ENCODE measurements at places on chromosomes 11 and 22.
A peak's percentile ranks its signal among the peaks of the same experiment; 100 is the strongest.

- DNase-seq = peak; percentile 90
Observed at GRCh38 chr22:26483439-26484359, at the start of the genes HPS4 and SRRD. Gene HPS4, minus strand, starts transcription at chr22:26483783. Its CDS starts 2,021 bp downstream, at chr22:26481762. Gene SRRD, plus strand, starts transcription at chr22:26483877. Its CDS starts 14 bp downstream, at chr22:26483891.

GRCh38 chr11:76175783-76176182 is 30.5 kb downstream of the WNT11 start:
- no peak for DNase-seq

DNA sequence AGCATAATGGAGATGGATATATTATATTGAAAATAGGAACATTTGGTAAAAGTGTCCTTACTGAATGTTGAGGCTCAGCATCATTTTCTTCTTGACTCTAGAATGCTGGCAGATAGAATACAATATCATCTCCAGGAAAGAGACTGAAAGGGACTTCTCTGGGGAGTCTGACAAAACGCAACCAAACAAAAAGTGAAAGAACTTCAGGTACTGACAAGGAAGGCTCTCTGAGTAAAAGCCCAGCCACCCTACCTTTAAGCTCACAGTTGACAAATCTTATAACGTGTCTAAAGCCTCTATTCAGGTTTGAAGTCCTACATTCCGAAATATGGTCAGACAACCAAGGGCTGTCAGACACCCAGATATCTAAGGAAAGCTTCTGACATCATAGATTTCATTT is 590.8 kb downstream of the SOX6 start:
- DNase-seq = no peak

- DNase-seq = no peak
Observed at GRCh38 chr11:74989260-74989638, 516 bp downstream of the NEU3 start.

DNA sequence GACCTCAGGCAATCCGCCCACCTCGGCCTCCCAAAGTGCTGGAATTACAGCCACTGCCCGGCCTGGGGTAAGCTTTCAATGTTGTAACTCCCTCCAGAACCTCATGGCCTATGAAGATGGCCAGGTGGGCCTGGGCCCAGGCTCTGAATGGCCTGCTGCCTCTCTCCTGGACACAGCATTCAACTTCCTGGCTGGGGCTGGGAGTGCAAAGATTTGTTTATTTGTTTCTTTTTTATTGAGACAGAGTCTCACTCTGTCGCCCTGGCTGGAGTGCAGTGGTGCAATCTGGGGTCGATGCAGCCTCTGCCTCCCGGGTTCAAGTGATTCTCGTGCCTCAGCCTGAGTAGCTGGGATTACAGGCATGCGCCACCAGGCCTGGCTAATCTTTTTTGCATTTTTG is 513 bp upstream of the TSGA10IP start:
- DNase-seq = no peak

DNA sequence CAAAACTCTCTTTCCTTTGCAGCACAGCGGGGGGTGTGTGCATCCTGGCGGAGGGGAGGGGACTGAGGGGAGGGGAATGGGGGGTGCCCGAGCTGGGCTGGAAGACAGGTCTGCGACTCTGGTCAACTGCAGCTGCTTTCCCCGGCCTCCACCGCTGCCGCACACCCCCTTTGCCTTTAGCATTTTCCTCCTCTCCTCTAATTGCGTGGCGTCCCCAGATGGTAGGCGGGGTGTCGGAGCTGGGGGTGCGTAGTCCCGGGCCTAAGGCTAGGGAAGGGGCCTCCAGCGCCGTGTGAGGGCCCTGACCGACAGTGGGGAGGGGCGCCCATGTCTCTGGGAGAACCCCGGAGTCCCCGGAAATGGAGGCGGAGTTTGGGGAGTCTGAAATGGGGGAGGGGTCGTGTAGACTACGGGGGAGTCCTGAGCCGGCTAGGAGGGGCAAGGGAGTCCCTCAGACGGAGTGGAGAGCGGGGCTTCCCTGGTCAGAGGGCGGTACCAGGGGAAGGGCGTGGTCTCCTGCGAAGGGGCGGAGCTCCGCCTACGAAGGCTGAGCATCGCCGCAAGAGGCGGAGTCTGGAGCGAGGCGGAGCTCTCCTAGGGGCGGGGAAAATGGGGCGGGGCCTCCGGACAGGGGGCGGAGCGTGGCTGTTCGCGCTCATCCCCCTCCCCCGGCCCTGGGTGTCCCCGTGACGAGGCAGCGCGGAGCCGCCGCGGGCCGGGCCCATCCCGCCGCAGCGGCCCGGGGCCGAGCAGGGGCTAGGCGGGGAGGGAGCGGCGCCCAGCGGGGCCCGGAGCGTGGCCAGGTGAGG is at the start of gene PELI3:
PELI3 (plus strand) TSS at position 681 of the 809 bp plus-strand sequence. CDS start 1,224 bp downstream, outside the sequence.
- peak; percentile 82 for DNase-seq

GRCh38 chr22:42880815-42881214 is 23.7 kb upstream of the ARFGAP3 start:
- DNase-seq = no peak

DNA sequence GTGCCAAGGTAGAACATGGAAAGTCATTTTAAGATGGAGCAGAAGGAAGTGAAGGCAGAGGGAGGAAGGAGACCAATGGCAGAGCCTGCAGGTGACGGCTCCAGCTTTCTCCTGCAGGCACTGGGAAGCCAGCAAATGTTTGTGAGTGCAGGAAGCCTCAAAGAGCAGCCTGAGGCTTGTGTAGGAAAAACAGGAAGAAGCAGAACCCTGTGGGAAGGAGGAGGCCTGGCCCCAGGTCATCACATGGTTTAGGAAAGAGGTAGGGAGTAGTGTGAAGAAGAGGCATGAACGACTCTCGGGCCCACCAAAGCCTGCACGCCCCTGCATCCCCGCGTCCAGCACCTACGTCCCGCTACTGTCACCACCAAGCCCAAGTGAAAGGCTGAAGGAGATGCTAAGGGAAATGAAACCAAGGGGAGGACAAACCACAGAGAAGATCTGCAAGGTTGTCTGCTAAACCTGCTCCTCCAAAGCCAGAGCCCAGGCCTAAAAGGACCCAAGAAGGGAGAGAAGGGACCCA is 151.5 kb downstream of the CHST1 start:
- DNase-seq = no peak

DNA sequence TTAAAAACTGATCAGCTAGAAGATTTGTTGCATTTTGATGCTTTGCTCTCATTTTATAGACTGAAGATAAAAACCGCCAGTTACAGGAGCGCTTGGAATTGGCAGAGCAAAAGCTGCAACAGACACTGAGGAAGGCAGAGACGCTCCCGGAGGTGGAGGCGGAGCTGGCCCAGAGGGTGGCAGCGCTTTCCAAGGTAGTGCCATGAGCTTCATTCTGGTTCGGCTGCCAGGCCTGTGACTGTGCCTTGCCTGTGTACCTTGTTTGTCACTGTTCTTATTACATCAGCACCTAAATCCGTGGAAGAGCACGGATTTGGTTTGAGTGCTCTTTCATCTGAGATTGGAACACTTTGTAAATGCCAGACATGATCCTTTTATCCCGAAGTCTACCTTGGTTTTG is 61.4 kb downstream of the PPFIA1 start:
- no peak for DNase-seq

DNA sequence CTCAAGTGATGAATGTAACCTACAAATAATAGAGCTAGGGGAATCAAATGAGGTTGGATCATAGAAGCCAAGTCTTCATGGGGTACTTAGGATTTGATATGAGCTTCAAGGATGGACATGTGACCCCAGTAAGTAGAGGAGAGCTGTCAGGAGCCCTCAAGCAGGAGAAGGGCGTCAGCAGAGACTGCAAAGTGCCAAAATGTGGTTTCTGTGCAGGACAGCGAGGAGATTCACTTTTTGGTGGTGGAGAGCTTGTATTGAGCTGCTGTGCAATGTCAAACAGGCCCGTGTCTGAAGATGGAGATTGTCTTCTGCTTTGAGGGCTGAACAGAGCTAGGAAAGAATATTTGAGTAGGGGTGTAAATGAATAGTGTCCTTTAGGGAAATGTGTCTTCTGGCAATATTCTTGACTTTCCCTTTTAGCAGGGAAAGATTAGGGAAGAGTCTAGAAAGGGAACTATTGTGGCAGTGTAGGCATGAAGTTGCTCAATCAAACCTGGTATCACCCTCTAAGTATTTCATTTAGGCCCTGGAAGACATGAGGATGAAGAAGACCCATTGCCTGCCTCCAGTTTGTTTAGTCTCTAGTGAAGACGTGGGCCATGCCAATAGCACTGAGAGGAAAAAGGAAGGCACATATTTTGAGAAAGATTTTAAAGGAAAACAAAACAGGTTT is 31.2 kb upstream of the SORL1-AS1 start:
- DNase-seq = no peak

- DNase-seq = peak; percentile 70
Observed at GRCh38 chr11:118996926-118997626, 862 bp upstream of the CENATAC start.

DNA sequence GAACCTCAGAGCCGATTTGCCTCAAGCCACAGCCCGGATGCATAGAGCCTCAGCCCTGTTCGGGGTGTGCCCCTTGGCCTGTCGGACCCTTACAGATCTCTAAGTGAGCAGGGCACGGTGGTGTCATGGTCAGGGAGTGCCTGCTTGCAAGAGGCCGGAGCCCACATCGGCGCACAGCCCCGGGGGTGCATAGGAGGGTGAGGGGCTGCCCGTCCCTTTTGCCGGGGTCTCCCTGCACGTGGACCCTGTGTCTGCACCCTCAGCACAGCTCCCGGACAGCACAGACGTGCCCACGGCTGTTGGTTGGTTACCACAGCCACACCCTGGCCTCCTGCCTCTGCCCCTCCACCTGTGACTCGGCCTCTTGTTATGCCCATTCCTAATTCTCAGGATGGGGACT is 6.5 kb downstream of the RAB36 start:
- no peak for DNase-seq

GRCh38 chr11:77446911-77447629 is 26.8 kb downstream of the PAK1 start:
- DNase-seq = no peak
